Neural crest cell (in vitro differentiated cells): ENCODE measurements at places on chromosomes 11 and 22. TPM values are rescaled to one million over a fixed set of nuclear protein-coding genes. Genes with fewer than 3 reads are reported as not detected.

GRCh38 chr11:77193911-77194830 lies 66.1 kb downstream of the MYO7A start:
- DNase-seq, result no peak

Gene MAPK11
- 15.9 and 16.3 TPM in 2 replicates for total RNA-seq

- DNase-seq, result no peak
Observed at GRCh38 chr22:49251371-49251770, 576.3 kb downstream of the BRD1 start.

Gene KDELR3
- total RNA-seq, result 5.1 and 5.3 TPM in 2 replicates

DNA sequence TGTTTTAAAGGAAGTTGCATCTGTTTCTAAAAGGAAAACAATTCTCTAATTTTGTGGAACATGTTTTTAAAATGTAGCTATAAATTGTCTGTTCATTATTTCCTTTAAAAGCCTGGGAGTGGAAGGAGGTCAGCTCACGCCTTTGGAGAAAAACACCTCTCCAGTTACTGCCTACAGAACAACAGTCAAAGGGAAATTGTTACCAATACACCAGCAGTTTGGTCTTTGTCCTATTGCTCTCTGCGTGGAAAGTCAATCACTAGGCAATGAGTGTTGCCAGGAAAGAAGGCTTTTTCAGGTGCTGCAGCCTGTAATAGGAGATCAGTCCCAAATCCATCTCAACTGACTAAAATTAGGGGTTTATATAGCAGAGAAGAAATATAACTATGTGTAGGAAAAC lies 22.2 kb downstream of the SVIP start:
- DNase-seq, result no peak
